Activated gamma-delta T cell treated with anti-CD3 and anti-CD28 coated beads, Interleukin-2, amount 50 U/mL, for 16 hours (primary cell): ENCODE measurements at places on chromosomes 3 and 15.

DNA sequence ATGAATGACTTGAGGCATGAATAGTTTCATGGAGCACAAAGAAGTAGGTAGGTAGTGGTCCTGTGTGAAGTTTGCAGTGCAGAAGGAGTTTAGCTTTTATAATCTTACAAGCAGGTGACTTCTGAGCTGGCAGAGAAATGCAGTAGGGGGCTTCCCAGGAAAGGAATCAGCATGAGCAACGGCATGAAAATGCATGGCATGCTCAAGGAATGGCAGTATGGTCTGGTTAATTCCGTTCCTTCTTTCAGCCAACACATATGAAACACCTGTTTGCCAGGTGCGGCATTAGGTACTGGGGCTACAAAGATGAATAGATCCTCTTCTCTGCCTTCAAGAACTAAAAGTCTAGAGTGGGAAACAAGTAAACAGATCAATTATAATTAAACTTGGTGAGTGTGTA is 138.0 kb upstream of the BHLHE40 start:
- no peak for DNase-seq

DNA sequence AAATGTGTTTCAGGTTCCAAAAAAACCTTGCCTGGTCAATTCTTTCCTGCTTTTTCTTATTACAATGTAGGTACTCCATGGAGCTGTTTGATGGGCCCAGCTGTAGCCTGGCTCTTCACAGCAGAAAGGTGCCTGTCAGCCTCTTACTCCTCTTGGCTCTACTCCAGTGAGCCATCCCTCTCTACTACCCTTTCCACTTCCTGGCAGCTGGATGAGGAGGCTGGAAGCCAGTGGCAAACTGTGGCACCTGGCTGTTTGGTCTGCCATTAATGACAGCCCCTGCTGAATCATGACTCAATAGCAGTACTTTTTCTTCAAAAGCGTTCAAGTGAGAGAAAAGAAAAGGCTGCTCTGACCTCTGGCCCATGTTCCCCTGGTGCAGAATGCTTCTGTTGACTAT is 618.1 kb downstream of the PYDC2 start:
- DNase-seq: no peak

DNA sequence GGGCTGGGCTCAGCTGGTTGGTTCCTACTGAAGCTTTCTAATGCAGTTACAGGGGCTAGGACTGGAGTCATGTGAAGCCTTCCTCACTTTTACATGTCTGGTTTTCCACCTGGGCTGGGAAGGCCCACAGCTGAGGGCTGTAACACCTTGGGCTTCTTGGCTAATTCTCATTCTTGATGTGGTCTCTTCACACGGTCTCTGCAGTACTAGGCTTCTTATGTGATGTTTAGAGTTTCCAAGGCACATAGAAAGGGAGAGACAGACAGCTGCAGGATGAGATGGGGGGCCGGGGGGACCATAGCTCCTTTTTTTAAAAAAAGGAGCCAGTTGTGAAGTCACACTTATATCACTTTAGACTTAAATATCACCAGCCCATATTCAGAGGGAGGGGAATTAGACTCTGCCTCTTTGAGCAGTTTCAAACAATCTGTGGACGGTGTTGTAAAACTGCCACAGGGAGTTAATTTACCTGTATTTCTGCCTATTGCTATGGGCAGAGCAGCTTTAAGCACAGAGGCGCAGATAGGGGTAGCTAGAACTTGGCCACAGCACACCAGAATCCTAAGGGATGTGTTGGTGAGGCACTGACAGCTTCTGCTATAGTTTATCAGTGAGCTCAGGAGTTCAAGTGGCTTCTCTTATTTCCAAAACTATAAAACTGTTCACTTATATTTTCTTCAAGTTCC is 46.7 kb downstream of the NKIRAS1 start:
- no peak for DNase-seq

- no peak for DNase-seq
Measured at GRCh38 chr15:32838820-32839219, 121.0 kb downstream of the GREM1 start.

- DNase-seq: no peak
Measured at GRCh38 chr3:107699682-107700081, 176.9 kb downstream of the BBX start.

GRCh38 chr3:143118630-143119008 is 952 bp upstream of the CHST2 start:
- DNase-seq: no peak

- no peak for DNase-seq
Measured at GRCh38 chr15:96253006-96253747, 77.3 kb upstream of the NR2F2 start.

DNA sequence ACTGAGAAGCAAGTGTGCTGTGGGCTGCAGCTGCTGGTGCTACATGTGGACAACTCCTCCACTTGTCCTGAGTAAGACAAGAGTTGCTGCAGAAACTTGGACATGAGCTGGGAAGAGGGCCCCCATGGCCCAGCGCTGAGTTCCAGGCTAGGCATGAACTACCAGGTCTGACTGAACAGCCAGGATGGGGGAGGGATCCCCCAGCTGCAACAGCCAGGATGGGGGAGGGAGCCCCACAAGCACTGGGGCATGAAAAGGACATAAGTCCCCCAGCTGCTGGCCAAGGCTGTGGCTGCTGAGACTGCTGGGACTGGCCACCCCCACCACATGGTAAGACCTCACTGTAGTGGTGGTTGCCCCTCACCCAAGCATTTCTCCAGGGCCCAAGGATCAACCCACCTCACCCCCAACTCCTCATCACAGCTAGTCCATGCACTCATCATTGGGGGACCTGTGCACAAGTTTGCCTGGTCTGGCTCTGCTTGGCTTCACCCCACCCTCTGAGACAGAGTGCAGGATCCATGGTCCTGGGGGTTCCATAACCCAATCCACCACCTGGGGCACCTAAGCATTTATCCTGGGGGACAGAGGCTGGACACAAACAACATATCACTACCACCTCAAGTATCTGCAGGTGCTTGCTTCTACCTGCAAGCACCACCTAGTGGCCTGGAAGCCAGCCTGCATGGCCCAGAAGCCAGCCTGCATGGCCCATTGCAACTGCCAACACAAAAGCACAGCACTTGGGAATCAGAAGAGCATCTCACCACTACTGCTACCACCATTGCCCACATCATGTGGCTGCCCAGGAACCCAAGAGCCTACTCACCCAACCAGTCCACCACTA is 84.5 kb upstream of the STT3B start:
- peak; percentile 9 for DNase-seq

GRCh38 chr15:40943764-40944365 is 9.4 kb upstream of the CHAC1 start:
- no peak for DNase-seq

GRCh38 chr3:128575777-128576176 is 74.8 kb downstream of the RPN1 start:
- no peak for DNase-seq

GRCh38 chr3:152466784-152467183 is 198.1 kb downstream of the MBNL1 start:
- no peak for DNase-seq

GRCh38 chr3:19363071-19363470 is 214.8 kb downstream of the KCNH8 start:
- no peak for DNase-seq

- no peak for DNase-seq
Measured at GRCh38 chr3:98730338-98730737, 32.8 kb upstream of the ST3GAL6 start.

DNA sequence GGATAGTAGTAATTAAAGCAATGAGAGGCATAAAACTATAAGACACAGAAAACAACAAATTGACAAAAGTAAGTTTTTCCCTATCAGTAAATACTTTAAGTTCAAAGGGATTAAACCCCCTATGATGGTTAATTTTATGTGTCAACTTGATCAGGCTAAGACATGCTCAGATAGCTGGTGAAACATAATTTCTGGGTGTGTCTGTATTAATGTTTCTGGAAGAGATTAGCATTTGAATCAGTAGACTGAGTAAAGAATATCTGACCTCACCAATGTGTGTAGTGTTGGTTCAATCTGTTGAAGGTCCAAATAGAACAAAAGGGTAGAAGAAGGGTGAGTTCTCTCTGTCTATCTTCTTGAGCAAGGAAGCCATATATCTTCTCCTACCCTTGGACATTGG is 283.3 kb upstream of the GRM7 start:
- DNase-seq: no peak

DNA sequence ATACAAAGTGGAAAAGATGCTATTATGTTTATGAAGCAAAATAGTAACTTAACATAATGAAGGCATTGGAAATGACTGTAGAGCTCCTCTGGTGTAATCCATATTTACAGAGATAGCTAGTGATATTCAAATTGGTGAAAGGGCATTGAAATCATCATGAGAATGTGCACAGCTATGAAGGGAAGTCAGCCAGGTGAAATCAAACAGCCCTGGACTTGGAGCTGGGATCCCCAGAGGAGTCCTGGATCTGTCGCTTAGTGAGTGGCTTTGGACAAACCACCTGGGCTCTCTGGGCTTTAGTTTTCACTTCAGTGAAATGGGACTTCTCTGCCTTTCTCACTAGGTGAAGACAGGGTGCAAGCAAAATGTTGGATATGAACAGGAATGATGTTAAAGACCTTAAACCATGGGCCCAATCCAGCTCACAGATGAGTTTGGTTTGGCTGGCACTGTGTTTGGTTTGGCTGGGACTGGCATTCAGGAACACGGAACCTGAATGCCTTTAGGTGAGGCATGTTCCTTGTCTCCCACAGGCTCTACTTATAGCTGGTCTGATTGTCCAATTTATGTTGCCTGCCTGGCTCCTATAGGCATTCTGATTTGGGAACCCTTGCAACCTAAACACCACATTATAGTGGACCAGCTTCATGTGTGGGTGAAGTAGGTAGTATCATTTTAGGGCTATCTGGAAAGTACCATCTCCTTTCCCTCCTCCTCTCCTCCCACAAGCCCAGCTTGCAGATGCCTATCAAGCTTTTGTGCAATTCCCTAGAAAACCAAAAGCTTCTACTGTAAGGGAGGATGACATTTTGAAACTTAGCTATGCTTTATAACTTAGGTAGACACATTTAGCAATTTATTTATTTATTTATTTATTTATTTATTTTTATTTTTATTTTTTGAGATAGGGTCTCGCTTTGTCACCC is 110.6 kb upstream of the TNFAIP8L3 start:
- DNase-seq: no peak

- no peak for DNase-seq
Measured at GRCh38 chr15:41927536-41927935, 33.7 kb upstream of the SPTBN5 start.

- DNase-seq: no peak
Measured at GRCh38 chr15:64004056-64004455, 42.2 kb downstream of the DAPK2 start.

DNA sequence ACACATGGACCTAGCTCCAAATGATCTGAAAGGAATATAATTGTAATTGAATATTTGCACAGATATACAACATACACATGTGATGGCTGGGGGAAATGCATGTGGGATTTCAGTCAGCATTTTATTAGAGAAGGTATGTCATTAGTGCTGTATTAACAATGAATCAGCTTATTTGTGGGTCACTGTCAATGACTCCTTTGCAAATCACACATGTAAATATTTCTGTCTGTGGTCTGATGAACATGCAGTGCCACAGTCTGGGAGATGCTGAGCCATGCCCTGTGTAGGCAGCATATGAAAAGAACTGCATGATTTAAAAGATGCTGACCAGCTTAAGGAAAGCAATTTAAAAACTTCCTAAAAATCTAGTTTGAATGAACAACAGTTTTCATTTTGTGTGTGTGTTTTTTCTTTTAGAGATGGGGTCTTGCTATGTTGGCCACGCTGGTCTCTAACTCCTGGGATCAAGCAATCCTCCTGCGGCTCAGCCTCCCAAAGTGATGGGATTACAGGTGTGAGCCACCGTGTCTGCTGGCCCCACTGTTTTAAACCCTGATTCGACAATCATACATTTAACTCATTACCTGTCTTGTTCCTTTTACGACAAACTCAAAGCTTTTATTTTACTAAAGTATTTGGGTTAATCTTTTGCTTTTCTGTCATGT is 803 bp upstream of the B3GNT5 start:
- DNase-seq: no peak

- DNase-seq: no peak
Measured at GRCh38 chr3:110925798-110926197, 145.8 kb upstream of the NECTIN3 start.

DNA sequence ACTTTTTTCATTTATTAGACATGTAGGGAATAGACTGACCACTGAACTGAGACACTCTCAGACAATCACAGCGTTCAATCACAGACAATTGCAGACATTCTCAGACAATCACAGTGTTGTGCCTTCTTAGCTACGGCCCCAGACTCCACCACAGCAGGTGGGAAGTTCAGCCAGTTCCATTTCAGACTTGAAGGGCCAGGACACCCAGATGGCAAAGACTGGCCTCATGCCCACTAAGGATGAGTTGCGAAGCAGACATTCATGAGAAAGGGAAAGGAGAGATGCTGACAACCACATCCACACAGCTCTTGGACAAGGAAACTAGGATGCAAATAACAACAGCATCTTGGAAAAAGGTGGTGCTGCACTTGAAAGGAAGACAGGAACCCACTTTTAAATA is 21.9 kb upstream of the ALDH1L1 start:
- DNase-seq: no peak

GRCh38 chr15:65207280-65207840 is 3.9 kb downstream of the CILP start:
- no peak for DNase-seq

DNA sequence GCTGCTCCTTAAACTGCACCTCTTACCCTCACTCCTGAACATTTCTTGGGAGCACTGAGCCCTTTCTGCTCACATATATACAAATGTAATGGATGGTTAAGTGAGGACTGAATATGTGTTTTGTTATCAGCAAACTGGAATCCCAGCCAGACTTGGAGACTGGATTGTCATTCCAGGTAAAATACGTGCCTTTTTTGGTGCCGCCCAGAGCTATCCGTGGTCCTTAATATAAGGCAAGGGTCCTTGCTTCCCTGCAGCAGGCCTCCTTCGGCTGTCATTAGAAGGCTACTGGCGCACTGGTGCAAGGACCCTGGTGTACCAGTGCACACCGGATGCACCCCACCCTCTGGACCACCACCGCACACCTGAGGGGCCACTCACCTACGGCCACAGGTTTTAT is 1.1 kb upstream of the GABRB3 start:
- no peak for DNase-seq

GRCh38 chr15:75779504-75779903 is 63.7 kb upstream of the UBE2Q2 start:
- DNase-seq: no peak

- no peak for DNase-seq
Measured at GRCh38 chr3:102068327-102068726, 219.0 kb downstream of the NFKBIZ start.

DNA sequence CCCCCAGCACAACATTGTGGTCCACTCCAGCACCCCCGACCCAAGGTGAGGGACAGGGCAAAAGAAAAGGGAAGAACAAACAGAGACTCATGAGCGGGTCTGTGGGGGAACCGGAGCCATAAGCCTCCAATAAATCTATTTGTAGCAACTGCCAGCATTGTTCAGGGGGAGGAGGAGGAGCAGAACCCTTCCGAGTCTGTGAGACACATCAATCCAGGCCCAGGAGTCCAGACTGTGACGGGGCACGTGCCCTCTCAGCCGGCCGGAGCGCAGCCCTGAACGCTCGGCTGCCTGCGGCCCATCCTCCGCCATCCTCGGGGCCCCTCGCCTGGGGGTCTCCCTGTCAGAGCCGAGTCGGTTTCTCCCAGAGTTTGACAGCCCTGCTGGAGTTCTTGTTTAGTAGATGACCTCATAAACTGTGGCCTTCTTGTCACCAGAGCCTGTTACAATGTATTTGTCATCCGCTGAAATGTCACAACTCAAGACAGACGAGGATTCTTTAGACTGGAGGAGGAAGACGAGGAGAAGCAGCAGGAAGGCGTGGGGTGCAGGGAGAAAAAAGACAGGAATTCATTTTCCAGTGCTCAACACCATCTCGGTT is 47.9 kb downstream of the TLE3 start:
- DNase-seq: no peak
